ENCODE measurements at places on chromosomes 16 and 17. TPM values are rescaled to one million over a fixed set of nuclear protein-coding genes. Genes with fewer than 3 reads are reported as not detected.

Gene MYOCD
- 50.7 TPM for total RNA-seq

Gene CACNG4
- total RNA-seq = 0.09 TPM

Gene CCL3
- 1.0 TPM for total RNA-seq

Gene SOX9
- 21.5 TPM for total RNA-seq

DNA sequence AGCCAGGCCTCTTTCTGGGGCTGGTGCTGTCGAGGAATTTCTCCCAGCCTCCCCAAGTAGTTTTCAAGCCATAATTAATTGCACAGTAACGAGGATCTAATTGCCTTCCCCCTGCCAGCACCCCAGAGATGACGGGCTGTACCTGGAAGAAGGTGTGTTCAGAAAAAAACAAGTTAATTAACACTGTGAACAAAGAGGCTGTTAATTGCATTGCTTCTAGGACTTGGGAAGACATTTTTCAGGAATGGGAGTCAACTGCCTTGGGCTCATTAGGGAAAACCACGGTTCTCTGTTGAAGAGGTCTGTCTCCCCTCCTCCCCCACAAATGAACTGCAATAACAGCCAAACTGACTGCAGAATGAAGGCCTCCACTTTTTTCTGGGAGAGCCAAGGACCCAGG is 176.7 kb downstream of the CCT6B start:
- no peak for DNase-seq

DNA sequence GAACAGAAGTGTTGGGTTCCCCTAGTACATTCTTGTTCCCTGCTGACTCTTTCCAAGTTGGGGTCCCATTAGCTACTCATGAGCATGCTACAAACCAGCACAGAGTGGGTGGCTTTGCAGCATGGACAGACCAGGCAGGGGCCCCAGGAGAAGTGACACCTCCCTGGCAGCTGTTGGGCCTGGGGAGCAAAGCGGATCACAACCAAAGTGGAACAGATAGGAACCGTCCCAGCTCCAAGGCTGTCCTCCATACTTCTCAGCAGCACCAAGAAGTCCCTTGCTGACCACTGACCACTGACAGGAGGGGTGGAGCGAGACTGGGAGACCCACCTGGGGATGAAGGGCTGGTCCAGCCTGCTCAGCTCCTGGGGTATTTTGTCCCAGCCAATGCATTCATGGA is 12.4 kb upstream of the GFAP start:
- DNase-seq = no peak

- no peak for DNase-seq
These were observed 23.3 kb downstream of the ZNF75A start for GRCh38 chr16:3328643-3329042.

- no peak for DNase-seq
These were observed 12.6 kb downstream of the ST6GALNAC2 start for GRCh38 chr17:76573096-76573495.
